ENCODE measurements at places on chromosomes 6 and 20. TPM values are rescaled to one million over a fixed set of nuclear protein-coding genes. Genes with fewer than 3 reads are reported as not detected.

- DNase-seq: no peak
Measured at GRCh38 chr6:89346433-89346832, 6.1 kb downstream of the UBE2J1 start.

CCR6 gene
- not detected for total RNA-seq

DNA sequence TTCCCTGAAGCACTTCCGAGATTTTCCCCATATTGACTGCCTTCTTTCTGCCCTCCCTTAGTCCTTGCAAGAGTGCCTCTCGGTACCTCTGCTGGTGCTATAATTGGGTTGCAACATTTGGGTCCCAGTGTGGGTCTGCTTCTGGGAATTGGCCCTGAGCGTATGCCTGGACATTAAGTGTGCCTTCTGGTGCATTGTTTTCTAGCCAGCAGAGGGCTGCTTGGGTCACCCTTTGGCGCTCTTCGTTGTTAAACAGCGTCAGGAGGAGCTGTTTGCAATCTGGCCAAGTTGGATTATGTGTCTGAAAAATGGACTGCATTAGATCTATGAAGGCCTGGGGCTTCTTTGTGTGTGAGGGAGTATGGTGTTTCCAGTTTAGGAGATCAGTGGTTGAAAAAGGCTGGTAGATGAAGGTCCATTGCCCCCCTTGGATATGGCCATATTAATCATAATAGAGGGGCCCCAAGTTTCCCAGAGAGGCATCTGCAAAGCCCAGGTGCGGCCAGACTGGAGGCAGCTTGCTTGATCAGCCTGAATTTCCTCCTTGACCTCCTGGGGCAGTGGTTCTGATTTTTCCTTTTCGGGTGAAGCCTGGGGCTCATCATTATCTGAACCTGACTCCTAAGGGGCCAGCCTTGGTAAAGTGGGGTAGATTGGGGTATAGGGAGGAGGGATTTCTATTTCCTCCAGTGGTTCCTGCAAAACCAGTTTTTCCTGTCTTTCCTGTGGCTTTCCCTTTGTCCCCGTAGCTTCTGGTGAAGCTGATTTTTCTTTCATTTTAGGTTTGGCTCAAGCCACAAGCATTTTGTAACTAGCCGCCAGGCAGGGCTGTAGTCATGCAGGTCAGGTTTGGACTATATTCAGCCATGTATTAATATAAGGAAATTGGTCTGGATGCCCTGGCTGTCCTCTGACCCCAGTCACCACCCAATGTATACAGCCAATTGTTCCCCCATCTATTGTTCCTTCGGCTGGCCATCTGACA, 85.4 kb upstream of the GPR6 start:
- DNase-seq: no peak

GRCh38 chr6:3808759-3809514, 40.2 kb upstream of the FAM50B start:
- no peak for DNase-seq

DNA sequence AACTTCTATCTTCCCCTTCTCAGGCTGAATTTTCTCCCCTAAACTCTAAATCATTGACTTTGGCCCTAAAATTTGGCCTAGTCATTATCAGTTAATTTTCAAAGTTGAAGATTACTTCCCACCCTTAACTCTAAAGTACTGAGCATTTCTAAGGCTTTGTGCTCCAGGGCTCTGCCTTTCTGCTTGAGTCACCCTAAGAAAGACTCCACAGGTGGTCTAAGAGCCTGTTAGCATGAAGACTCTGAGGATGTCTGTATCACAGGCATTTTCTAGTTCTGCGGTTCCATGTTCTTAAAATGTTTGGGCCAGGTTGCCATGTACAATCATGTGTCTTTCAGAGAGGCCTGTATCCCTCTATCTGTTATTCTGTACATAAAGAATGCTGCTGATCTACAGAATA, 808.1 kb upstream of the MANEA start:
- DNase-seq: no peak

GRCh38 chr20:39784693-39785092, 822.5 kb downstream of the DHX35 start:
- DNase-seq: no peak

GRCh38 chr6:37068356-37069270, 63.2 kb downstream of the FGD2 start:
- no peak for DNase-seq

GRCh38 chr20:17796091-17796563, 96.4 kb downstream of the BANF2 start:
- DNase-seq: no peak

PGC gene
- total RNA-seq: not detected

- DNase-seq: no peak
Measured at GRCh38 chr6:158046201-158047126, 64.8 kb downstream of the SYNJ2 start.

DNA sequence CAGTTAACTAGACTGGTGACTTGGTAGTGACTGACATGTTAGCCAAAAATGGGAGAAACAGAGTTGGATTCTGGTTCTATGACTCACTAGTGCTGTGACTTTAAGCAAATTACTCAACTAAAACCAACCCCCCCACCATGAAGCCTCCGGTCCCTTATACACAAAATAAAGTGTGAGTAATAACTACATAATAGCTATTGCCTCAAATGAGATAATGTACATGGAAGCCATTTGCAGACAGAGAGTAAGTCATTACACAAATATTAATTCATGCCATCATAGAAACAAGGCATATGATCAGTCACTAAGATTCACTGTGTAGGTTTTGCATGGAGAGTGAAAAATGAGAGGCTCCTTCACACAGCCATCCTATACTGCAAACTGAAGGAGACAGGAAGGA, 111.9 kb downstream of the HIVEP2 start:
- DNase-seq: no peak

- DNase-seq: no peak
Measured at GRCh38 chr6:170160628-170161611, 130.0 kb downstream of the DLL1 start.

OR12D2 gene
- not detected for total RNA-seq

DNA sequence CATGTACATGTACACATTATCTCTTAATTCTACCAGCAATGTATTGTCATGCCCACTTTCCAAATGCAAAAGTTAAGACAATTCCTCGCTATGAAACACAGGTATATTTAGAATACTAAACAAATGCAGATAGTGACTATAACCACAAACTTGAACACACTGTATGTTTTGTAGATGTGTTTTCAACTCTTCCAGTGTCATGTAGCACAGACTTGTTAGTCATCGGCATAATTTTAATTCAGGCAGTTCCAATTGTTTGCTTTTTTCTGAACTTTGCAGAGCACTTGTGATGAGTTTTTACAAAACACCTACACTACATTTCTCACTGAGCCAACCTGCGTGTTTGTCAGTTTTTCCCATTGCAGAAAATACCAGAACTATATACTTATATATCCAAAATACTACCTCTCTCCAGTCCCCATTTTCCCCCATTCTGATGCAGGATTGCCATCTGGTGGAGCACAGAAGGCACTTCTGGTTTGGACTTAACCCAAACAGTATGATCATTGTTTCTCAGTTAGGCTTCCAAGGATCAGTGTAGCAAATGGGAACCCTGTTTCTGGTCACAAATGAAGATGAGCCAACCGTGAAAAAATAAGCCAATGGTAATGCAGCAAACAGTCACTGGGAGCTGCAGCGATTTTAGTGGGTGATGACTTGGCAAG, 143.4 kb downstream of the ADGRB3 start:
- peak; percentile 35 for DNase-seq

DNA sequence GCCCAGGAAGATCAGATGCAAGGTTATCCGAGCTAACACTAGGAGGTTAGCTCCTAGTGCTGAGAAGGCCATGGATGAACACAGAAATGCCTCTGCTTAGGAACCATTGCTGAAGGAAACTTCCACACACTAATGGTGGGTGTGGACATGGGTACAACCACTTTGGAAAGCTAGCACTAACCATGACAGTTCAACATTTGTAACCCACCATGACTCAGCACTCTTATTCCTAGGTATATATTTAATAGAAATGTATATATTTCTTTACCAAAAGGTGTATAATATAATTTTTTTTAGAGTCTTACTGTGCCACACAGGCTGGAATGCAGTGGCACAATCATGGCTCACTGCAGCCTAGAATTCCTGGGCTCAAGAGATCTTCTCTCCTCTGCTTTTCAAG, 85.3 kb upstream of the BTBD3 start:
- DNase-seq: no peak

CLPSL1 gene
- not detected for total RNA-seq

GRCh38 chr6:6402591-6402990, 82.1 kb upstream of the F13A1 start:
- DNase-seq: no peak

DNA sequence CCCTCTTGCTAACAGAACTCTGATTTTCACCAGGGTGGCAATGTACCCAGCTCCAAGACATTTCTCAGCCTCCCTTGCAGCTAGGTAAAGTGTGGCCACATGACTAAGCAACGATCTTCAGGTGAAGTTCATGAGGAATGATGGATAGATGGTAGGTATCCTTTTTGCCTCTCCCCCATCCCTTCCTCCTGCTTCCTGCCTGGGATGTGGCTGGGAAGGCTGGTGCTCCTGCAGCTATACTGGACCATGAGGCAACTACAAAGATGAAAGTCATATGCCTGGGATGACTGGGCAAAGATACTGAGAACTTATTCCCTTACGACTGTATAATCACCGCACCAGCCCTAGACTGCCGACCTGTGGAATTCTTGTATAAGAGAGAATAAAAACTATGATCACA, 13.4 kb downstream of the ZNF335 start:
- DNase-seq: no peak

- DNase-seq: no peak
Measured at GRCh38 chr6:13400772-13401171, 72.4 kb upstream of the TBC1D7 start.

DNA sequence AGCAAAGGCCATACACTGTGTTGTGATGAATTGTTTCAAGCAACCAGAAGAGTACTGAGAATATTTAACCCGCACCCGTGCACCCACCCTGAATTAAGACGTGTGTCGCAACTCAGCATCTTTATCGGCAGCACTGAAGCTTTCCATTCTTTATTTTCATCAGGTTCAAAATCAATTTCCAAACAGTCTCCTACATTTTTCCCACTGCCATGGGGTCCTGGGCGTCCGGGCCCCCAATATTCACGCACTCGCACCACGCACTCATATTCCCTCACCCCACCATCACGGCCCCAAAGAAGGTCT, 1.8 kb downstream of the LTB start:
- DNase-seq: no peak

GRCh38 chr6:99186417-99186816, 163.1 kb downstream of the FAXC start:
- DNase-seq: no peak

HDGFL1 gene
- not detected for total RNA-seq

DNA sequence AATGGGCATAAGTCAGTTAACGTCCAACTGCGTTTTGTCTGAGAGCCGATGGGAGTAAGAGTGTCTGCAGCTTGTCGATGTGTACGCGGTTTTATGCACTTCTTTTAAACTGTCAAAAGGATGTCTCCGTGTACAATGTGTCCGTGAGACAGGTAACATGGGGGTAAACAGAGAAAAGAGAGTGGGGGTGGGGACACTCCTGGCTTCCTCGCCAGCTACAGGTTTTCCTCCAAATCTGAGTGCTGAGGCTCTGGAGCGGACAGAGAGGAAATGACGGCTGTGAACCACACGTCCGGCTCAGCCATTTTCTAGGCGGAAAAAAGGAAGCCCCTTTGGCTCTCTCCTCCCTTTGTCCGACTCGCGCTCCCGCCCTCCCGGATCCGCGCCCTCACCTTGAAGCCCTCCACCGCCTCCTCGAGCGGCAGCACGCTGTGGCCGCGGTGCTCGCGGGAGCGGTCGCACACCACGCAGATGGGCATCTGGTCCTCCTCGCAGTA, 916 bp downstream of the TRIM27 start:
- no peak for DNase-seq

TFAP2D gene
- not detected for total RNA-seq

COL11A2 gene
- total RNA-seq: 3.8 TPM

GRIK2 gene
- total RNA-seq: 95.5 TPM

- DNase-seq: no peak
Measured at GRCh38 chr6:15527838-15528617, 134.8 kb downstream of the DTNBP1 start.

DNA sequence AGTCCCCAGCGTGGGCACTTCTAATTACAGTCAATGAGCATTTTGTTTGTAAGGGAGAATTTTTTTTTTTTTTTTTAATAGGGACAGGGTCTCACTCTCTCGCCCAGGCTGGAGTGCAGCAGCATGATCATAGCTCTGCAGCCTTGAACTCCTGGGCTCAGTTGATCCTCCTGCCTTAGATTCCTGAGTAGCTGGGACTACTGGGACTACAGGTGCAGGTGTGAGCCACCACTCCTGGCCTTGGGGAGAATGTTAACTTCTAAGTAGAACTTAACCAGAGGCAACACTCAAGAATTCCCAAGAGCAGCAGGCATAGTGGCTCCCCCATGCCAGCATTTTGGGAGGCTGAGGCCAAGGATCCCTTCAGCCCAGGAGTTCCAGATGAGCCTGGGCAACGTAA, 52.9 kb upstream of the ZNF217 start:
- DNase-seq: no peak

MUC22 gene
- not detected for total RNA-seq

GRCh38 chr6:87116922-87117321, 22.0 kb upstream of the CGA start:
- no peak for DNase-seq

GRCh38 chr6:16105854-16106253, 23.0 kb upstream of the MYLIP start:
- DNase-seq: no peak

GRCh38 chr20:17629025-17629424, 53.0 kb downstream of the RRBP1 start:
- peak; percentile 8 for DNase-seq

NINL gene
- 86.8 TPM for total RNA-seq

FAM210B gene
- 86.1 TPM for total RNA-seq

ABCC10 gene
- 94.8 TPM for total RNA-seq

DNA sequence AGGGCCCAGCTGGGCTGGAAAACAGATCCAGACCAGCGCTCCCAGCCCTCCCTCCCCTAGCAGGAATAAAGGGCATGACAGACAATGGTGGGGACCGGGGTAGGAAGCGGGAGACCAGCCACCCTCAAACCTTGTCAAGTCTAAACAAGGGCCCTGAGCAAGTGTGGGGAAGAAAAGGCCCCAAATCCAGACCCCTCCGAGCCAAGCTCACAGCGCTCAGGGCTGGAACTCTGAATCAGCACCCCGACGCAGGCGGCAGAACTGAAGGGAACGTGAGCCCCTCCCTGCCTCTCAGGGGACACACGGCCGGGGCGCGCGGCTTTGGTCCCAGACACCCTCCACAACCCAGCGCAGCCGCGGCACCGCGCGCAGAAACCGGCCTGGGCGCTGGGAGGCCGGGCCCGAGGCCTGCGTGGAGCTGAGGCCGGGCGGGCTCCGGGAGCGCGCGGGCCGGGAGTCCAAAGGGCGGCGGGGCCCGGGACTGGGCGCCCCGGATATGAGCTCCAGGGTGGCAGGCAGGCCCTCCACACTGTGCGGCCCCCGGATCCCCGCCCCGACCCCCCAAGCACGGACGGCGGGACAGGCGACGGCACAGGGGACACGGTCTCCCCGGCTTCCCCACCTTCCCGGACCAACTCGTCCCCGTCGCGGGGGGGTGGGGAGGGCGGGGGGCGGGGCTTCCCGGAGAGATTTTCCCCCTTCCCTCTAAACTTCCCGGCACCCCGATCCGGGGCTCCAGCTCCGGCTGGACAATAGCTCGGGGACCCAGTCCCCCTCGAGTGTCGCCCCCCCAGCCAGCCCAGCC, 641 bp downstream of the TEAD3 start:
- peak; percentile 66 for DNase-seq

RSPH3 gene
- 4.6 TPM for total RNA-seq

- no peak for DNase-seq
Measured at GRCh38 chr6:24905483-24905882, 30.3 kb downstream of the RIPOR2 start.
